ENCODE measurements at places on chromosomes 16 and 17.

DNA sequence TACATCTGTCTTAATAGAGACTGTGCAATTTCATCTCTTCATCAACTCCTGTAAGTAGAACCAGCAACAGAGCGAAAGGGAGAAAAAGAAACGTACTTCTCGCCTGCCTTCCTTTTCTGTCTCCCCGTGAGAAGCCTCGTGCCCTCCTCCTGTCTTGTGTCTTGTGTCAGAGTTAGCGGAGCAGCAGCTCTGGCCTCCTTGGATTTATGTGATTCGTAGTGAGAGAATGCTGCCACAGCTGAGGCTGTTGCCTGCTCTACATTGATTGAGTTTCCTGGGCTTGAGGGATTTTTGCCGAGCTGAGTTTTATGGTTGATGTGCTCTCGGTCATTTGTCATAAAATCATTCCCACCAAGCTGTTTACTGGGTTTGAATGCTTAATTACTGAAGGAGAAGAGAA is 579.1 kb upstream of the RBFOX1 start:
- DNase-seq = no peak

DNA sequence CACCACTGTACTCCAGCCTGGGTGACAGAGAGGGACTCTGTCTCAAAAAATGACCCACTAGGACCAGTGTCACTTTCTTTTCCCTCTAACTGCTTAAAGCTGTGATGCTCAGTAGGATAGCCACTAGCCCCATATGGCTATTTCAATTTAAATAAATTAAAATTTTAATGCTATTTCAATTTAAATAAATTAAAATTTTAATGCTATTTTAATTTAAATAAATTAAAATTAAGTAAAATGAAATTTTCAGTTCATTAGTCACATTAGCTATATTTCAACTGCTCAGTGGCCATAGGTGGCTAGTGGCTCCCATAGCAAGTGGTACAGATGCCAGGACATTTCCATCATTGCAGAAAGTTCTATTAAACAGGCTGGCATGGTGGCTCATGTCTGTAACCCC is 43.0 kb downstream of the NLRC5 start:
- DNase-seq = no peak

GRCh38 chr17:9232591-9233270 is 211.4 kb downstream of the NTN1 start:
- peak; percentile 84 for DNase-seq

DNA sequence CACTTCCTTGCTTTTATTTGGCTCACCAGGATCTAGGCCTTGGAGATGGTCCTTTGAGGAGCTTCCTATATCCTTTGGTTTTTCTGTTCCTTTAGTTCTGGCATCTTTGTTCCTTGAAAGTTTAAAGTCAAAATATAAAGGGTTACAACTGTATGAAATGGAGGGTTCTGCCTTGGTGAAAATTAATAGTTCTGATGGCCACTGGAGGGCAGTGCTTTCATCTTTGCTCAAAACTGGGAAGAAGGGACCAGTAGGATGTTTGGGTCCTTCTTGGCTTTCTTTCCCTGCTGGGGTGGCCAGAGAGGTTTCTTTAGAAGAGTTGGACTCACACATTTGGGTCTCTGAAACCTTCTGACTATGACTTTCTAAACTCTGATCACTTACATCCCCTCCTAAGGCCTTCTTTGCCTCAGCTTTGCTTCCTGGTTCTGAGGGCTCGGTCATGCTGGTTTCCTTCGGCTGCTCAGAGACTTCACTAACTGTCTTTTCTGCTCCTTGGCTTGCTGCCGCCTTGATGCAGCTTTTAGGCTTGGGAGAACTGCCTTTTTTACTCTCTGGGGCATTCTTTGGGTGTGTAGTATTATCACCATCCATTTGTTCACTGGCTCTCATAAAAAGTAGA is 10.9 kb upstream of the ITGA2B start:
- DNase-seq = no peak

DNA sequence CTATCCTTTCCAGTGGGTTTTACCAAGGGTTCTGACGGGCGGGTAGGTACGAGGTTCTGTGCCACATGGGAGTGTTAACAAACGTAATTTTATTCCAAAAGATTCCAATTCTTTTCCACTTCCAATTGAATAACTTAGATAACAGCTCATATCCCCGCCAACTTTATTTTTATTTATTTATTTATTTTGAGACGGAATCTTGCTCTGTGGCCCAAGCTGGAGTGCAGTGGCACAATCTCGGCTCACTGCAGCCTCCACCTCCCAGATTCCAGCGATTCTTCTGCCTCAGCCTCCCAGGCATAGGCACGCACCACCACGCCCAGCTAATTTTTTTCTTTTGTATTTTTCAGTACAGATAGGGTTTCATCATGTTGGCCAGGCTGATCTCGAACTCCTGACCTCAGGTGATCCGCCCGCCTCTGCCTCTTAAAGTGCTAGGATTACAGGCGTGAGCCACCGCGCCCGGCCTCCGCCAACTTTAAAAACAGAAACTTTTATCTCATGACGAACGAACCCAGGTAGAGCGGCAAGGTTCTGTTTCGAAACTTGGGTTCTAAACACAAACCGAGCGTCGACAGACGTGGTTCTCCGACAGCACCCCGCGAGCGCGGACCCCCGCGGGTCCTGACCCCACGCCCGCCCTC is 613 bp downstream of the ECI1 start:
- no peak for DNase-seq

DNA sequence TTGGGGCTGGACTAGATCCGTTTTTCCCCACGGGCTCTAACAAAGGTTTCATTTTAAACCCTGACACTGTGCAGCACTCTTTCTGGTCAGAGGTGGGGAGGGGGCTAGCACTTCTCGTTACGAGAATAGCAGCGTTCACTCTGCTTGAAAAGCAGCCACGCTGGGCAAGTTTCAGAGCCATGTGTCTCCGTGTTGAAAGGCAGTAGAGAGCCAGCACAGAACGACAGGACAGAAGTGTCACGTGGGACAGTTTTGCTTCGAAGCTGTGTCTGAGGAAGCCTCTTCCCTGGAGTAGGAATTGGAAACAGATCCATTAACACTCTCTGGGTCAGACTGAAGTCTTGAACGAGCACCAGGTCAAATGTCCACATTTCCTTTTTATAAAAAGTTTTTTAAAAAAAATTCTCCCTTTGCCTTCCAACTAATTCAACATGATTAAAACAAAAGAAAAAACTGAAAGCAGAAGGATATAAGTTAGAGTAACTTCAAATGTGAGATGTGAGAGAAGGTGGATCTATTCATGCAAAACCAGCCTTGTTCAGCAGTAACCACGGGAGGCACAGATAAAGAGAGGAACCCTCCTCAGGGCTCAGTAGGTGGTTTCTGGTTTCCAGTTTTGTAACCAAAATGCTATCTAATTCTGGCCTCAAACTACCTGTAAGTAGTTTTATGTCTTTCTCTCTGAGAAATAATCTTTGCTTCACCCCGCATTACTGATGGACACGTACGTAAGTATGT is 65.0 kb downstream of the SMG6 start:
- DNase-seq = no peak

DNA sequence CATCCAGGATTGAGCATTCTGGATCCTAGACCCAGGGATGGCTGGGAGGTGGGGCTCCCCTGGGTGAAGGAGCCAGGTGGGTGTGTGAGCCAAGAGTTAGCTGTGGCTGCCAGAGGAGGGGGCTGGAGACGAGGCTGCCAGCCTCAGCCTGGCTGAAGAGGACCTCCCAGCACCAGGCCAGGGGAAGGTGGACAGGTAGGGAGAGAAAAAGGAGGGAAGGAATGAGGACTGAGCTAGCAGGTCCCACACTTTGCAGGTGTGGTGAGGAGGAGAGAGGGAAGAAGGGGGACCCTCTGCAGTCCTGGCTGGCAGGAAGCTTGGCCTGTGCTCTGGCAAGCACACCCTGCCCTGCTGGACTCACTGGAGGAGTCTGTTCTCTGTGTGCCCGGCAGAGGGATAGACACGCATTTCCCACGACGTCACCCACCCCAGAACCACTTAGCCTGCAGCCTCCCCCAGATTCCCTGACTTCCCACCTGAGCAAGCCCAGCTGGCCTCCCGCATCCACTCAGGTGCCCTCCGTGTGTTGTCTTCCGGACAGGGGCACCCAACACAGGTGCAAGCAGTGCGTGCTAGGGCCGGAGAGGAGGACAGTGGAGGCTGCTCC is 42.0 kb downstream of the SOCS3 start:
- no peak for DNase-seq

- no peak for DNase-seq
Measured at GRCh38 chr17:79095345-79096055, 20.9 kb downstream of the ENGASE start.

DNA sequence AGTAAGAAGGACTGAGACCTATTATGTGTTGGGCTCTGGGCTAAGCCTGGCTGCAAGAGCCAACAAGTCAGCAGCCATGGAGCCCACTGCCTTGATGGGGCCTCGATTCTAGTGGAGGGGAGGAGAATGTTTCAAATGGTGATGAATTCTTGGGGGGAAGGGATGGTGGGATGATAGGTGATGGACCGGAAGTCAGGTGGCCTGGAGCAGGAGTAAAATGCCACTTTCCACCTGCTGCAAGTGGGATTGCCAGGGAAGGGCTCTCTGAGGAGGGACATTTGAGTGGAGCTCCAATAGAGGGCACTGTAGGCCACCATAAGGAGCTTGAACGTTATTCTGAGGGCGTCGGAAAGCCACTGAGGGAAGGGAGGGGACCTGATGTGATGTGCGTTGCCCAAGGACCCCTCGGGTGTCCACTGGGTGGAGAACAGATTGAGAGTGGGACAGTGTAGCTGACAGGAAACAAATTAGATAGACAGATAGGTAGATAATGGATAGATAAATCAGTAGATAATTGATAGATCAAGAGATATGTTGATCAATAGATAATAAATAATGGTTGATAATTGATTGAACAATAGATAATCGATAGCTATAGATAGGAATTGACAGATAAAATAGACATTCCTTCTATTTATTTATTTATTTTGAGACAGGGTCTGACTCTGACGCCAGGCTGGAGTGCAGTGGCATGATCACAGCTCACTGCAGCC is 18.2 kb upstream of the NXPH3 start:
- DNase-seq = peak; percentile 30

All from renal pelvis (tissue), 12 donors.